ENCODE measurements at places on chromosomes 7 and 10. TPM values are rescaled to one million over a fixed set of nuclear protein-coding genes. Genes with fewer than 3 reads are reported as not detected.

DNA sequence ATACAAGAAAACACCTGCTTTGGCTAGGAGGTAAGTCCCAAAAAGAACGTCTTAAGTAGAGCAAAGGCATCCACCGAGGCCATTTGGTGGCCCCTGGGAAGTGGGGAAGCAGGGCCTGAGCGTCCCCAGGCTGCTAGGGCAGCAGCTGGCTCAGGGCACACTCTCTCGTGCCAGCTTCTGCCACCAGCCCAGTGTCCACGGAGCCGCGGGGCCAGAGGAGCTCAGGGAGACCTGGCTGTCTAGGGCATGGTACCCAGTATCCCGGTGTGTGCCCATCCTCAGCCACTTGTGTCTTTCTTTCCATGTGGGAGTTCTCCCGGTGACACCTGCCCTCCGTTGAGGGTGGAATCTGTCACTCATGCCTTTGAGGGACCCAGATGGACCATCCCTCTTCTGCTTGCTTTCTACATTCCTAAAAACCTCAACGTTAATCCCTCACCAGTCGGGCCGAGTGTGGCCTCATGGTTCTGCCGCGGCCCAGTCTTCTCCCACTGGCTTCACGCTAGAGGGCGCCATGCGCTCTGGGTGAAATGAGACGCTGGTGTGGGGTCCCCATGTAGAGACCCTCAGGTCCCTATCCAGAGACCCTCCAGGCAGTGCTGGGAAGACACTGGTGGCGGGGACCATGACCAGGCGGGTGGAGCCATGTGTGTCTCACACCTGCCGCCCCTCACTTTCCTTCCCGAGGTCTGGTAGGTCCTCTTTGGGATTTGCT lies 9.5 kb upstream of the AP5Z1 start:
- H3K36me3 ChIP-seq: peaks cover 75% of the 10 kb centered on the region
- no peak overlapping the region for H3K4me3 ChIP-seq
- H3K27ac ChIP-seq: peak overlapping the region; percentile 59
- no peaks in the 10 kb centered on the region for H3K27me3 ChIP-seq
- DNase-seq: no peak

H2BK1 gene
- total RNA-seq: not detected

FFAR4 gene
- total RNA-seq: not detected

ARHGAP22 gene
- total RNA-seq: 4.0 TPM

DNA sequence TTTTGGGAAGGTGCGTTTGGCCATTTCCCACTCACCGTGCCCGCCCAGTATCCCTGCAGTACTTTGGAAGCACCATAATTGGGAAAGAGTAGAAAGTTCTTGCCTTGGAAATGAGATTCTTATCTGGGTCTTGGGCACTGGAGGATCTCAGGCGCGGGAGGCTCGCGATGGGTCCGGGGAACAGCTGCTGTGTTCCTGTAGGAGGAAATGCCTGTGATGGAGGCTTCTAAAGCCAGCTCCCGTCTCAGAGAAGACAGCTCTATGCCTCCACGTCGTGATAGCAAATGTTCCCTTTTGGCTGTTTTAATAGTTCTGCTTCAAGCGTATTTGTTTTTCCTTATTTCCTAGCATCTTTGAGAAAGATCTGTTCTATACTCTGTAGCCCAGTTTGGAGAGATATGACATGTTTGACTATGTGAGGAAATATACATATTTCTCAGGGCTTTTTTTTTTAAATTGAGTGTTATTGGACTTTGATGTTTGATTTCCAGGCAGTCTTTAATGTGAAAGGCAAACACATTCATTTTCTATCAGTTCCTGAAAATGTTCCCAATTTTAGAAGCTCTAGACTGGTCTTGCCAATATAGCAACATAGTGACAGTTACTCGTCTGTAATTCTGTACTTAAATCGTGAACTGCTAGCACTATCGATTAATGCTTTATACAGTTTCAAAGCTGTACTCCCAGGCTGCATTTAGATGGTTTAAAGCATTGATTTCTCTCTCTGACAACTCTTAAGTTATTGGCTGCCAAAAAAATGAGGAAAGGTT lies 280.8 kb downstream of the DPP6 start:
- H3K27ac ChIP-seq: no peak overlapping the region
- H3K36me3 ChIP-seq: no peaks in the 10 kb centered on the region
- H3K4me1 ChIP-seq: no peaks in the 10 kb centered on the region
- H3K4me3 ChIP-seq: no peak overlapping the region

DNA sequence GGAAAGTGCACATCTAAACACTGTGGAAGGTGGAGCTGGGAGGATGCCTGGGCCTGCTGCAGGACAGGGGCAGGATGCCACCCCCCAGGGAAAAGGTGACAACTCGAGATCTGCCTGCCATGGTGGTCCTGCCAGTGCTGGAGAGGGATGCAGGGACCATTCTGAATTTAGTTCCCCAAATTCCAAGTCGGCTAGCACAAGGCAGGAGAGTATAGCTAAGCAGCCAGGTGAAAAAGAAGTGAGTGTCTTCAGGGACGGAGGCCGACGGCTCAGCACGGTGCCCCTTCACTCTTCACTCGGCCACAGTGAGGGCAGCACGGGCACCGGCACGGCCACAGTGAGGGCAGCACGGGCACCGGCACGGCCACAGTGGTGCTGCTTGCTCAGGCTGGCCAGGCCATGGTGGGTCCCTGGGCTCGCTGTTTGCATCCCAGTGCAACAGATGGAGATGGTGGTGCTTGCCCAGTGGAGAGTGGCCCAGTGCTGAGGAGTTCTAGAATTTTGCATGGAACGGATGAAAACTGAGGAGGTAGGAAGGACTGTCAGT lies 161.3 kb upstream of the SHH start:
- H3K4me1 ChIP-seq: no peaks in the 10 kb centered on the region
- DNase-seq: no peak
- peaks cover 53% of the 10 kb centered on the region for H3K27me3 ChIP-seq
- H3K4me3 ChIP-seq: no peak overlapping the region
- no peaks in the 10 kb centered on the region for H3K36me3 ChIP-seq
- H3K27ac ChIP-seq: no peak overlapping the region

DNA sequence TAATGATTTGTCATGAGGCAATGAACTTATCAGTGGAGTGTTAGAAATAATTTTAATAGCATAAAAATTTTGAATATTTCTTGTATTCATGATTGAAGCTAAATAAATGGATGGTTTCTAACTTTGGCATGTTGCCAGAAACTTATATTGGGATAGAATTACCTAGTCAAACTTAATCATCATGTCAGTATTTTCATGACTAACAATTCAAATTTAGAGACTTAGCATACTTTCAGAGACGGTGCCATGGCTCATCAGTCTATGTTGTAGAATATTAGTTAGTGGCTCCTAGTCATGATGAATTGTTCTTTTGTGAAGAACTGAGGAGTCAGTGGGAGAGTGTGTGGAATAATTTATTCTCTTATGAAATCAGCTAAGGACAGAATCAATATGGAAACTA lies 599.6 kb upstream of the POT1 start:
- H3K4me3 ChIP-seq: no peak overlapping the region
- no peak for DNase-seq
- no peaks in the 10 kb centered on the region for H3K36me3 ChIP-seq
- H3K4me1 ChIP-seq: no peaks in the 10 kb centered on the region

DNA sequence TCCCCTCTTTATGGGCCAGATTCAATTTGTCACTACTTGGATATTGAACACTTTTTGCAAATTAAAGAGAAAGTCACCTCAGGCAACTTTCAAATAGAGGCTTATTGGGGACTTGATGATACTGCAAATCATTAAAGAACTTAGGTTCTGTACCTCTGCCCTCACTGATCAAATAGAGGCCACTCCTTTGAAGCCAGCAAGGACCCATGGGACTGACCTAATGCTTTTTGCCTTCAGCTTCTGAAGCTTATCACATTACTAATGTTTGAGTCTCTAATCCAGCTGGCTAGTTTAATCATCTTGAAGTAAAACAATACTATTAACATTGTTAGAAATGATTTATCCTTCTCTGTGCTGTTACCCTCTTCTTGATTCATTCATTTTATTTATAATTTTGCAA lies 93.0 kb upstream of the ZNF800 start:
- H3K36me3 ChIP-seq: no peaks in the 10 kb centered on the region
- DNase-seq: no peak
- H3K4me3 ChIP-seq: no peak overlapping the region
- peaks cover 44% of the 10 kb centered on the region for H3K27me3 ChIP-seq
- H3K27ac ChIP-seq: no peak overlapping the region
- no peaks in the 10 kb centered on the region for H3K4me1 ChIP-seq

DNA sequence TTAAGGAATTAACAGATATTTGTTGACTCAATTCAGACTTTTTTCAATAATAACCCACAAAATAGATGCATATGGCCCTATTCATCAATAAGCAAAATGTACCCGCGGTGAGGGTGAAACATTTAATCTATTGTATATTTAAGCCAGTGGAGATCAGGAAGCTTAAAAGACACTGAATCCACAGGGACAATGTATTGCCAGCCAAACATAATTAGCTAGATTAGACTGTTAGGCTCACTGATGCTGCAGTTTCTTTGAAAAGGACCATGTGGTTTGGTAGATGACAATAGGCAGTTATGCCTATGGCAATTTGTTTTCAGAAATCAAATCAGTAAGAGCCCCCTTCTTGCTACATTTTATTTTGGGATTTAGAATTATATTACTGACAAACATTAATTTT lies 87.3 kb upstream of the PLXDC2 start:
- no peaks in the 10 kb centered on the region for H3K4me1 ChIP-seq
- H3K27ac ChIP-seq: no peak overlapping the region
- H3K36me3 ChIP-seq: no peaks in the 10 kb centered on the region
- H3K27me3 ChIP-seq: no peaks in the 10 kb centered on the region

Data from MCF 10A (cell line).